ENCODE measurements at places on chromosomes 11 and 22. TPM values are rescaled to one million over a fixed set of nuclear protein-coding genes. Genes with fewer than 3 reads are reported as not detected.

Gene OR6A2
- total RNA-seq: not detected

Gene SERPING1
- total RNA-seq: not detected

Gene PRG3
- not detected for total RNA-seq

Gene DYNC2H1
- total RNA-seq: 2.4 TPM

Gene PLEKHA7
- total RNA-seq: 5.3 TPM

Gene CBLIF
- not detected for total RNA-seq

Gene HTR3A
- not detected for total RNA-seq

Gene RTN4R
- total RNA-seq: 1.8 TPM

Gene CALCA
- total RNA-seq: not detected

Gene HBG1
- total RNA-seq: not detected

Gene GUCY1A2
- total RNA-seq: not detected

Gene FBLN1
- total RNA-seq: not detected

Gene GSTT2B
- total RNA-seq: not detected

Gene GGT1
- 36.9 TPM for total RNA-seq

Gene MS4A4E
- not detected for total RNA-seq

Gene SSTR3
- total RNA-seq: 0.62 TPM

Gene IGF2
- total RNA-seq: 3.5 TPM

Gene SCO2
- total RNA-seq: 2.4 TPM

Gene PHF21B
- total RNA-seq: not detected

Gene CHCHD10
- total RNA-seq: 186 TPM

Gene MRGPRX4
- not detected for total RNA-seq

Gene ARAP1
- 64.0 TPM for total RNA-seq

Gene CCDC188
- total RNA-seq: not detected

Gene KCNJ4
- total RNA-seq: not detected

Gene DDT
- total RNA-seq: 88.2 TPM

Gene ZNRF3
- total RNA-seq: 1.2 TPM

Gene CD44
- 534 TPM for total RNA-seq

Gene TCIRG1
- 108 TPM for total RNA-seq

Gene PLAAT2
- 0.31 TPM for total RNA-seq

Gene DCDC1
- total RNA-seq: 0.15 TPM

Gene GLYATL1
- not detected for total RNA-seq

Gene LARGE2
- 2.6 TPM for total RNA-seq
